NCI-H510A (cell line): ENCODE measurements at places on chromosomes 13 and 19.

GRCh38 chr13:86020351-86021002 lies 221.3 kb upstream of the SLITRK6 start:
- DNase-seq, result no peak

DNA sequence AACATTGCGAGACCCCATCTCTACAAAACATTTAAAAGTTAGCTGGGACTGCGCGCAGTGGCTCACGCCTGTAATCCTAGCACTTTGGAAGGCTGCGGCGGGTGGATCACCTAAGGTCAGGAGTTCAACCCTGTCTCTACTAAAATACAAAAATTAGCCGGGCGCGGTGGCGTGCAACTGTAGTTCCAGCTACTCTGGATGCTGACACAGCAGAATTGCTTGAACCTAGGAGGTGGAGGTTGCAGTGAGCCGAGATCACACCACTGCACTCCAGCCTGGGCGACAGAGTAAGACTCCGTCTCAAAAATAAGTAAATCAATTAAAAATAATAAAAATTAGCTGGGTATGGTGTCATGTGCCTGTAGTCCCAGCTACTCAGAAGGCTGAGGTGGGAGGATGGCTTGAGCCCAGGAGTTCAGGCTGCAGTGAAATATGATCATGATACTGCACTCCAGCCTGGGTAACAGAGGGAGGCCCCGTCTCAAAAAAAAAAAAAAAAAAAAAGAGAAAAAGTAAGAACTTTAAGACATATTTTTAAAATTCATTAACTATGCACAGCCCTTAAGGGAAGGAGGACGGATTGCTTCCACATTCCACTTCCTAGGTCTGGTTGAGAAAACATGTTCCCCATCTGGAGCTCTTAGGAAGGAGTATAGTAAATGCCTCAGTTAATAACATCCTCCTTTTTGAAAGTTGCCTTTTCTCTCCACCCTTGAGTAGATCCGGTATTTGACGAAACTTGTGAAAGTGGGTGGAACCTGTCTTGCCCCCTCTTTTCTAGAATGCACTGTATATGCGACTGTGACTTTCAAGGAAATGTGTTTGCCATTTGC lies 26.1 kb downstream of the EXOC3L2 start:
- no peak for DNase-seq

DNA sequence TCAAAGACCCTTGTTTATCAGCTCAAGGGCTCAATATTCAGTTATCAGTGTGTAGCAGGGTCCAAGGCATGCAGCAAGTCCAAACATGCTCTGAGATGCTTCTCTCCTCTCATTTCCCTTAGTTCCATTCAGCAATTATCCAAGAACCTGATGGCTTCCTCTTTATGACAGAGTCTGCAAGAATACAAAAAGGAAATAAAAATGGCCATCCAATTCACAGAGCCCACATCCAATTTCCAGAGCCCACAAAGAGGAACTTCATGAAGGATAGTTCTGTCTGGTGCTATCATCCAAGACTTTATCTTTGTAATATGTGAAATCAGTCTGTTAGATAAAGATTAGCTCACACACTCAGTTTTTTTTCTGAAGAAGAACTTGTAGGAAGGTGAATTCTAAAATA lies 217.2 kb downstream of the LACC1 start:
- DNase-seq, result no peak

DNA sequence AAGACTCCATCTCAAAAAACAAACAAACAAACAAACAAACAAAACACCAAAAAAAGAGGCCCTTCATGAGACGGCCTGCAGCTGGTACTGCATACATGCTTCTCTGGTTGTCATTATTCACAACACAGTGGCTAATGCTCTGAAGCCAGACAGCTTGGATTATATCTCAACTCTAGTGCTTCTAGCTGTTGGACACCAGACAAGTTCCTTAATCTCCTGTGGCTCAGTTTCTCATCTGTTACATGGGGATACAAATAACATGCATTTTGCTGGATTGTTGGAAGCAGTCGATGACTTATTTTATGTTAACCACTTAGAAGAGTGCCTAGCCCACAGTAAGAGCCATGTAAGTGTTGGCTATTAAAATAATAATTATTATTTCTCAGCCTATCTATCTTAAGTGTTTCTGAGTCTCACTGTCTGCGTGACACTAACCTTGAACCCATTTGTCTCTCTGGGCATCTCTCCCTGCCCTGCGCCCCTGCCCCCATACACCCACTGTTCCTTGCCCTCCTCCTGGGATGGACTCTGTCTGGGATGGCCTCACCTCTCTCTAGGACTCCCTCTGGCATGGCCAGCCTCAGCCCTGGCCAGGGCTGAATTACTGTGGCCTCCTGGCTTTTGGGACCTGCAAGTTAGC lies 3.1 kb upstream of the JUNB start:
- no peak for DNase-seq

DNA sequence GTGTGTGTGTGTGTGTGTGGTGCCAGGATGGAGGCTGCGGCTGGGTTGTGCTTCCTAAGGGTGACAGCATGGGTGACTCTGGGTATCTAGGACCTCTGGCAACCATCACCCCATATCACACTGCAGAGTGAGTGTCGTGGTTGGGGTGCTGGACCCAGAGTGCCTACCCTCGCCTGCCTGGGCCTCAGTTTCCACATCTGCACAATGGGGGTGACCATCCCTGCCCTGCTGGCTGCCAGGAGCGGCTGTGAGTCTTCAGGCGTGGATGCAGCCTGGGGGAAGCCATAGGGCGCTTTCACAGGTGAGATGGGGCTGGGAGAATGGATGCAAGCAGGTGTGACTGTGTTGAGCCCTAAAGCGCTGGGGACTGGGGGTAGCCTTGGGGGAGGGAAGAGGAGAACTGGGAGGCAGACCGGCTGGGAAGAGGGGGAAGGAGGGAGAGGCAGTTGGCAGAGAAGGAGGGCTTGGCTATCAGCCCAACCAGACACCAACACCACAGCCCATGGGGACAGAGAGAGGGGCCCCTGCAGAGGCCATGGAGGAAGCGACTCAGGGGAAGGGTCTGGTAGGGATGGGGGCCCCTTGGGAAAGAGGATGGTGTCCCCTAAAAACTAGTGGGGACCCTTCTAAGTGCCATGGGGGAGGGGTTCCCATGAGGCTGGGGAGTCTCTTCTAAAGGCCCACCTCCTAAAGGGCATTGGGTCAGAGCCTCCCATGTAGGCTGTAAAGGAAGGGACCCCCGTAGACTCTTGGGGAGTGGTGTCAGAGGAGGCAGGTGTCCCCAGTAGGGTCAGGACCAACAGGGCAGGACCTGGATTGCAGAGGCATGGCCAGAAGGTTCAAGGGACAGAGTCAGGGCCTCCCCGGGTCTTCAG lies 1.7 kb downstream of the PLPPR2 start:
- no peak for DNase-seq

DNA sequence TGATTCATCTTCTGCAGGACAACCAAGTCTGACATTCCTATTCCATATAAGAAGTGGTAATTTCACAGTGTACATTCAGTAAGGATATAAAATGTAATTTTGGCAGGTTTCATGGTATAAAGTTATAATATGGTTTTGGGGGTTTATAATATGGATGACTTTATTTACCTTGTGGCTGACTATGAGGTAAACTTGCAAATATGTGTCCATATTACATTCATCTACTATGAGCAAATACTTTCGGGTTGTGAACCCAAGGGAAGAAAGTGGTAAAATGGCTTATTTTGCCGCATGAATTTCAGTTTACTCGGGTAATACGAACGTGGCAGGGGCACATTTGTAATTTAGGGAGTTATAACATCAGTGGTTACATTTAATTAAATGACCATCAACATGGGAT lies 86.7 kb upstream of the TNFSF11 start:
- DNase-seq, result no peak

- no peak for DNase-seq
Measured at GRCh38 chr19:48530066-48530720, 18.6 kb upstream of the LMTK3 start.

DNA sequence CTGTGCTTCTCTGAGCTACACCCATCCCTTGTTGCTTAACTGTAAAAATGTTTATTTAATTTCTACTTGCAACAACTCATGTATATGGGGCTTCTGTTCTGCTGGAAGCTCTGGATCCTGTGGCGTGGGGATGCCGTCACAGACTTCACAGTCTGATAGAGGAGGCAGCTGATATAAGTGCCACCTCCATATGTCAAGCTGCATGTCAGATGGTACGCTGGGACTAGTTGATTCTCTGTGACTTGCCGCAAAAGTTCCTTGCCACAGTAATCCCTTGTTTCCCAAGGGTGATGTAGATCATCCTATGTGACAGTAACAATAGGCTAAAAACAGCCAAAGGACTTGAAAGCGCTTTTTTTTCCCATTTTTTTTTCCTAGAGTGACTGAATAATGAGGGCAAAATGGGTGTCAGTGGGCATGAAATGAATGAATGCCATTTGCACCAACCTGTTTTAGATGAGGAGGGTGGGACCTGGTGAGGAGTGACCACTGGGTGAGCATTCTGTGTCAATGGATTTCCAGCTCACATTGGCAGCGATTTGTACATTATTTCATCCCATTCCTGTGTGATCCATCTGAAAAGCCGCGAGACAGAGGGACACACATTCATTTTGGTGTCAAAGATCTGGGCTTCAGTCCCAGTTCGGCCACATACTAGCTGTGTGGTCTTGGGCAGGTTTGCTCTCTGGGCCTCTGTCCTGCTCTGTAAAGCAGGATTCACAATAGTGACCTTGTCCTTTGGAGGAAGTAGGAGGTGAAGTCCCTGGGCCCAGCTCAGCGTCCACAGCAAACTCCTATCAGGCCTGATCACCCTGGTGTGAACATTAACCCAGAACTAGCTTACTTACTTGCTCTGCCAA lies 88.9 kb upstream of the RNF113B start:
- no peak for DNase-seq

DNA sequence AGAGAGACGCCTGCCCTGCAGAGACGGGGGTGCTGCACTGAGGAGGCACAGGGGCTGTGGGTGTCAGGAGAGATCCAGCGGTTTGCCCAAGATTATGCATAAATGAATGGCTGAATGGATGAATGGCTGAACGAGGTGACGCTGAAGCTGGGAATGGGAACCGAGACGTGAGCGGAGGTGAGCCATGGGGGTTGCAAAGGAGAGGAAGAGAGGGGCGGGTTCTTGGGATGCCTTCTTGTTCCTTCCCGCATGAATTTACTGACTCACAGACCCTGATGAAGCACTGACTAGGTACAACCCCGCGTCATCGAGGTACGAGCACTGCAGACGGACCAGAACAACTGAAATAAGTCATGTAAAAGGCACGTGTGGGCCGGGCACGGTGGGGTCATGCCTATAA lies 16.7 kb downstream of the DCAF15 start:
- no peak for DNase-seq

GRCh38 chr13:85666356-85666755 lies 132.9 kb downstream of the SLITRK6 start:
- DNase-seq, result peak; percentile 40

DNA sequence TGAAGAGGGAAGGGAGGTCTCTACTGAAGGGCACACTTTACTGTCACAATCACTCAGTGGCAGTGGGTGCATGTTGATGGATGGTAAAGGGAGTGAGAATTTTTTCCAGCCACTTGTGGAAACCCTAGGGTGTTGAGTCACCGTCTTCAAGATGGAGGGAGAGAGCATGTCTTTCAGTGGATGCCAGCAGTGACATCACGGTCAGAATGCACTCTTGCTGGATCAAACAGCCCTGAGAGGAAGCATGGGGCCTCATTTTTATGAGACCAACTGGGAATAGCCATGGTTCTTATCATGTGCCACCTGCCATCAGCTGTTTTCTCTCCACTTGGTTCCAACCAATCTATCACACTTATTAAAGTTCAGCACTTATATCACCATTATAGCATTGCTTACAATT lies 182.5 kb downstream of the KCNRG start:
- no peak for DNase-seq

DNA sequence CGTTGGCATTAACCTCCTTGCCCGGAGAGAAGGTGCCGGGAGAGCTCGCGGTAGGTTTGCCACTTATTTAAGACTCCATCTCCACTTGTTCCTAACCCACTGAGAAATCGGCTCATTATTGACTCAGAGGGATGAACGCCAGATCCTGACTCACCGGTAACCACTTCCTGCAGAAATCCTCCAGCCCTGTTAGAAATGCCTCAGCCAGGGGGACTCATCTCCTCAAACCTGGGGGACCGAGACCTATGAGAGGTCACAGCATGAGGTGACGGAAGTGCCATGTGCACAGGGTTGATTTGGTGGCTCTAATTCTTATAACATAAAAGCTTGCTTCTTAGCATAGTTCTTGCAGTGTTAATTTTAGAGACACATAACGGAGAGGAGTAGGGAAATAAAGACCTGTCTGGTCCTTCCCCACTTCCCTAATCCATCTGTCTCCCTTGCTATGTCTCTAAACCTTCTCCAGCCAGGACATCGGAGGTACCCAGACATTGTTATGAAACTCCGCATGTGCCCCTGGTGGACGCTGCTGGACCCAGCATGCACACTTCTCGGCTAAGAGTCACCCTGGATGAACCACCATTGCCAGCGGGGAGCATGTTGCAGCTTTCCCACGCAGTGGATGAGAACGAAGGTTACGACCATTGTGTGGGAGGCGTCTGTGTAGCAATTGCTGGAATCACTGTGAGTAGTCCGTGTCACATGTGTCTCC lies 158.9 kb downstream of the EFNB2 start:
- DNase-seq, result no peak

GRCh38 chr19:29927944-29928625 lies 14.0 kb upstream of the URI1 start:
- no peak for DNase-seq

GRCh38 chr19:34418300-34418699 lies 9.9 kb upstream of the UBA2 start:
- no peak for DNase-seq

- DNase-seq, result no peak
Measured at GRCh38 chr19:2056837-2057192, 5.8 kb upstream of the MKNK2 start.

DNA sequence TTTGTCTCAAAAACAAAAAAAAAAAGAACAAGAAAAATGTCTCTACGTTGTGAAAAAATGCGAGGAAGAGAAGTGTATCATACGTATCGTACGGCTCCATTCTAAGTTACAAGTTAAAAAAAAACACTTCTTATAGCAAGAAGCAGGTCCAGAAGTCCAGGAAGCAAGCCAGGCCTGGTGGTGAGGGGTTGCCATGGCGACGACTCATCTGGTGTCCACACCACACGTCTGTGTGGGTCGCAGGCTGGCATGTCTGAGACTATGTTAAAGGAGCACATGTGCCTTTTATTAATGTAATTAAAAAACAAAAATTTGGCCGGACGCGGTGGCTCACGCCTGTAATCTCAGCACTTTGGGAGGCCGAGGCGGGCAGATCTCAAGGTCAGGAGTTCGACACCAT lies 5.9 kb downstream of the MED16 start:
- DNase-seq, result no peak

GRCh38 chr13:26663791-26664190 lies 96.8 kb downstream of the GPR12 start:
- peak; percentile 72 for DNase-seq

DNA sequence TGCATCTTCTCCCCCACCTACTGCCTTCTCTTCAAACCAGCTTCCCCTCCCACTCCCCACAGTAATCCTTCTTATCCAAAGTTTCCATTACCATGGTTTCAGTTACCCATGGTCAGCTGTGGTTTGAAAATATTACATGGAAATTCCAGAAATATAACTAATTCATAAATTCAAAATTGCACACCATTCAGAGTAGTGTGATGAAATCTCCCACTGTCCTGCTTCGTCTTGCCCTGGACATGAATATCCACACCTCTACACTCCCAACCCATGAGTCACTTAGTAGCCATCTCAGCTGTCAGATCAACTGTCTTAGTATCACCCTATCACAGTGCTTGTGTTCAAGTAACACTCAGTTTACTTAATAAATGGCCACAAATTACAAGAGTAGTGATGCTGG lies 3.8 kb upstream of the KCTD12 start:
- DNase-seq, result no peak
